ENCODE measurements at places on chromosomes 4 and X.

DNA sequence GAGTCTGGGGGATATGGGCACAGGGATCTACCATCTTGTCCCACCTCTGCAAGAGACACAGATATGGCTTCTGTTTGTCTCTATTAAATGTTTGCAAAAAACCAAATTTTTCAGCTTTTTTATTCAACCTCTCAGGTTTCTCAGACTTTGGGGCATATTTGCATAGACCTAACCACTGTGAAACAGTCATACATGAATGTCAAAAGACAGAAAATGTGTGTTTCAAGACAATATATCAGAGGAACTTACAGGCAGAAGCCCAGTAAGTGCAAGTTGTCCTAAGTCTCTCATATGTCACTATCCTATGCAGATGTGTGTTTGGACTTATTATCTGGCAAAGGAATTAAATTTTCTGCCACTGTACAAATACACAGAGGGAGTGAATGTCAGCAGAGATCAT lies 951.2 kb downstream of the PCDH18 start:
- DNase-seq, result no peak

GRCh38 chr4:39613093-39613656 lies 25.5 kb downstream of the SMIM14 start:
- DNase-seq, result no peak

GRCh38 chrX:63394872-63395271 lies 43.7 kb upstream of the SPIN4 start:
- no peak for DNase-seq

- no peak for DNase-seq
Measured at GRCh38 chrX:129939986-129940385, 34.0 kb downstream of the UTP14A start.

GRCh38 chrX:155028877-155029291 lies 2.2 kb downstream of the FUNDC2 start:
- no peak for DNase-seq

- no peak for DNase-seq
Measured at GRCh38 chr4:169246957-169247396, 23.8 kb downstream of the SH3RF1 start.

Data from AML-193 (cell line).